Osteoblast (primary cell): ENCODE measurements at places on chromosomes 7 and 10. TPM values are rescaled to one million over a fixed set of nuclear protein-coding genes. Genes with fewer than 3 reads are reported as not detected.
A peak's percentile ranks its signal among the peaks of the same experiment; 100 is the strongest.

DNA sequence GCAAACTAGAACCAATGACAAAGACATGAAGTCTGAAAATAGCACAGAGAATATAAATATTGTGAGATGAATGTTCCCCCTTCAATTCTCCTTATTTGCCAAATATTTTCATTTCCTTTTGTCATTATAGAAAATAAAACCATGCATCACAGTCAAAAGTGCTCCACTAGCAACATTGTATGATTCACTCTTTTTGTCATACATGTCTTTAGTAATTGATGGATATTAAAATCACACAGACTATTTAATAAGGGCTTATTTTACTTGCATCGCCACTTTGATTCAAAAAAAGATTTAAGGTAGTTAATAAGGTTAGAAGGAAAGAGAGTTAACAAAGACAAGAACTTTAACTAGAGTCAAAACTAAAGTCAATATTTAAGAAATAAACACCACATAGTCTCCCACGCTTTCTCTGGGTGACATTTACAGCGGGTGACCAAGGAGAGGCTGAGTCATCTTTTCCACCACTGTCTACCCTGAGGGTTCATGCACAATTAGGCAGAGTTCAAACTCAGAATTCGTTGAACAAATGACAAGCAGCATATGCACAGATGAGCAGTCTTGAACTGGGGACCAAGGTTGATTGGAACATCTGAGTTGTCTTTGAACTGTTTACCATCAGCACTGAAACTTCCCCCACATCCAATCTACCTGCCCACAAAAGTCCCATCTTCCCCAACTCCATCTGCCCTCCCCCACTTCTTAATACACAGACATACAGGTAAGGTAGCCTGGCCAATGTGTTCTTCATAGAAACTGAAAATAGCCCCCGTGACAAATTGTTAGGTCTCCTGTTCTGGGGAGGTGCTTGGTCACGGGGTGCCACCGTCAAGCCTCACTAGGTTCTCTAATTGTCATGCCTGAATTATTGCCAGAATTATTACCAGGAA, 42.5 kb downstream of the C7orf25 start:
- DNase-seq = no peak

DNA sequence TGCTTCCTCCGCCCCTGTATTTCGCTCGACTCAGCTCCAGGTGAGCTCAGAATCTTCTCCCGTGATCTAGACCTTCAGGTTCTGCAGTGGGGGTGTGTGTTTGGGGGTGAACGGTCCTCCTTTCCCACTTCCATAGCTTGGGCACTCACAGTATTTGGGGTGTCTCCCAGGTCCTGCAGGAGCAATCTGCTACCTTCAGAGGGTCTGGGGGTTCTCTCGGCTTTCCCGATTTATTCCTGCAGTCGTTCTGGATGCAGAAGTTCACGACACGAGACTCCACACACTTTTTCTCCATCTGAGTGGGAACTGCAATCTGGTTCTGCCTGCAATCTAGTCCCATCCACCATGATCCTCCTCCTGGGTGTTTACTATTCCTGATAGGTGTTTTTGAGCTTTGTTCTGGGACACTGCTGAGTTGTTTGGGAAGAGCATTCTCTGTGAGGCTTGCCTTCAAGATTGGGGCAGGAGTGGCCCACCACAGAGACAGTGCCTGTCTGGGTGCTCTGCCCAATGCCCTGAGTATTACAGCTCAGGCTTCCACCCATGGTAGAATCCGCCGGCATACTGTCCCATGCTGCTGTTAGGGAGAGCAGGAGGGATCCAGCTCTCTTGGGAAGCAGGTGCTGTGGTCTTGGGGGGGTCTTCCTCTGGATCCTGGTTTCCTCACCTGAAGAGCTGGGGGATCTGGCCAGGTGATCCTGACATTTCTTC, 29.8 kb downstream of the JAKMIP3 start:
- DNase-seq = peak; percentile 41

DNA sequence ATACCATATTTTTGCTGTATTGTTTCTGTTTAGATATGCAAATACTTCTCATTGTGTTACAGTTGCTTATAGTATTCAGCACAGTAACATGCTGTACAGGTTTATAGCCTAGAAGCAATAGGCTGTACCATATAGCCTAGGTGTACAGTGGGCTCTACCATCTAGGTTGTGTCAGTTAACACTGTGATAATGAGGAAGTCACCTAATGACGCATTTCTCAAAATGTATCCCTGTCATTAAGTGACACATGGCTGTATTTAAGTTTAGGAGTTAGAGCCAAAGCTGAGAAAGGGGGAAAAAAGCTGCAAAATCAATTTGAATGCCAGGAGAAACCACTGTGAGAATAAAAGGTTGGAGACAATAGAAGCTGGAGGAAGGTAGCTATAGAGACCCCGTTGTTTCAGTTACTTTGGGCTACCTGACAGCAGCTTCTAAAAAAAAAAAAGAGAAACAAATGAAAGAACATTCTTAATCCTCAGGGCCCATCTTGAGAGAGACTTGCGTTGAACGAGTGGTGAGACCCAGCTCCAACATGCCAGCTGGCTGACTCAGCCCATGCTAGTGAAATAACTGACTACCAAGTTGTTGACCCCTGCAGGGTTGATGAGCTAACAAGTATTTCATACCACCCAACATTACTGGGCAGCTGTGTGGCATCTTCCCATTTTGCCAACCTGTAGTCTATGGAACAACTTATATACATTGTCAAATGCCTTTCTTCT, 8.7 kb downstream of the STARD3NL start:
- DNase-seq = no peak

The PNLIP gene
- total RNA-seq = not detected in 2 replicates

DNA sequence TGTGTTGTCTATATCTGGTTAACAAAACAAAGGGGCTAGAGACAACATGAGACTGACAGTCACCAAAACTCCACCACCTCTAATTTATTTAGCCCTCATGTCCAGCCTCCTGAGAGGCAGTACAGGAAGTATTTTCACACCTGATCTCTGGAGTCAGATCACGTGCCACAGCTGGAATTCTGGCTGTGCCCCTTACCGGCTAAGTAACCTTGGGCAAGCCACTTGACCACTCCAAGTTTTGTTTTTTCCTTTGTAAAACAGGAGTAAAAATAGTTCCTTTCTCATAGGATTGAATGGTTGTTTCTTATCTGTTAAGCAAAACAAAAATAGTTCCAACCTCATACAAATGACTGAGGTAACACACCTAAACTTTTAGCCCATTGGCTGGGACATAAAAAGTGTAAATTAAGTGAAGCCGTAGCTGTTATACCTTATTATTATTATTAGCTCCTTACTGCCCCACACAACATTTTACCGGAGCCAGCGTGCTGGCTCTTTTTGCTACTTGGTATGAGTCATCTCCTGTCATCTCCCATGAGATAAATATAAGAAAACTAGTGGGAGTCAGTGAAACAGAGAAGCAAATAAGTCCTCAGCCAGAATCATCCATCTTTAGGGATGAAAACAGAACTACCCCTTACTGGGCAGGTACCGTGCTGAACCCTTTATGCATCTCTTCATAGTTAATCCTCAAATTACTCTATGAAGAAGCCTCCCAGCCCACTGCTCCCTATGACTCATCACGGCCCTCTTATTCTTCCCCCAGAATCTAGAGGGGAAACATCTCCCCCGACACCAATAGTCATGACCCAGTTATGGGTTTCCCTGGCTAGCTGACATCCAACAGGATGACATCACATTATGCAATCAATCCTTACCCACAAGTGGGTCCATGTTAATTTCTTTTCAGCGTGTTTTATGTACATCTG, 44.9 kb downstream of the PPP1R3C start:
- DNase-seq = no peak

GRCh38 chr7:157585113-157585861, 248.5 kb downstream of the DNAJB6 start:
- no peak for DNase-seq

- DNase-seq = no peak
These were observed 2.6 kb upstream of the CH25H start for GRCh38 chr10:89209718-89210117.

DNA sequence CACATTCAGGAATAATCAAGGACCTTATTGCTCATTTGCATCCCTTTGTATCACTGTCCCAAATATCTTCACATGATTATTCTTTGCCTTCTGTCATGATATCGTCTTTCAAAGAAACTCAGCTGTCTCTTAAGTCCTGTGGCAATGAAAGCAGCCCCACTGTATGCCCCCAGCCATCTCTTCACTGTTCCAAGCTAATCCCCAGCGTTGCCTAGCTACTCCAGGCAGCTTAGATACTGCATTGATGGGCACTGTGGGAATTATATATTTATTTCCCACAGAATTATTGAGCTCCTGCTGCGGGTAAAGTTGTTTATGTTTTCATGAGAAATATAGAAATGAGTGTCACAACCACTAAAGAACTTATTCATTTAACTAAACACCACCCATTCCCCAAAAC, 38.8 kb downstream of the SND1 start:
- no peak for DNase-seq

GRCh38 chr7:2195400-2196246, 37.1 kb downstream of the MAD1L1 start:
- peak; percentile 65 for DNase-seq

GRCh38 chr10:44008270-44008916, 359.7 kb upstream of the ZNF32 start:
- no peak for DNase-seq

DNA sequence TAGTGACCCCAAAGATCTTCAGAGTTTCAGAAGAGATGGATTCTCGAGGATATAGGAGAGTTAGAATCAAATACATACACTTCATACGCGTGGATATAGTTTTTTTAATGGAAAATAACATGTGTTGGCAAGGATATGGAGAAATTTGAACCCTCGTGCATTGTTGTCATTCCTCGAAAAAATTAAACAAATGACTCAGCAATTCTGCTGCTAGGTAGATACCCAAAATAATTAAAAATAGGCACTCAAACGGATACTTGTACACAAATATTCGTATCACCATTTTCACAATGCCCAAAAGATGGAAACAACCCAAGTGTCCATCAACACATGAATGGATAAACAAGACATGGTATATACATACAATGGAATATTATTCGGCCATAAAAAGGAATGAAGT, 5.6 kb upstream of the NT5C2 start:
- no peak for DNase-seq

The SLC18A2 gene
- under 0.01 TPM in 1 of 2 replicates, not detected in the other for total RNA-seq

- no peak for DNase-seq
These were observed 21.1 kb downstream of the FAM20C start for GRCh38 chr7:213324-213993.

The PPP1R3C gene
- total RNA-seq = 73.4 and 87.9 TPM in 2 replicates

The APBB1IP gene
- 14.8 and 29.8 TPM in 2 replicates for total RNA-seq

GRCh38 chr7:10734595-10734994, 239.1 kb upstream of the PHF14 start:
- DNase-seq = no peak

DNA sequence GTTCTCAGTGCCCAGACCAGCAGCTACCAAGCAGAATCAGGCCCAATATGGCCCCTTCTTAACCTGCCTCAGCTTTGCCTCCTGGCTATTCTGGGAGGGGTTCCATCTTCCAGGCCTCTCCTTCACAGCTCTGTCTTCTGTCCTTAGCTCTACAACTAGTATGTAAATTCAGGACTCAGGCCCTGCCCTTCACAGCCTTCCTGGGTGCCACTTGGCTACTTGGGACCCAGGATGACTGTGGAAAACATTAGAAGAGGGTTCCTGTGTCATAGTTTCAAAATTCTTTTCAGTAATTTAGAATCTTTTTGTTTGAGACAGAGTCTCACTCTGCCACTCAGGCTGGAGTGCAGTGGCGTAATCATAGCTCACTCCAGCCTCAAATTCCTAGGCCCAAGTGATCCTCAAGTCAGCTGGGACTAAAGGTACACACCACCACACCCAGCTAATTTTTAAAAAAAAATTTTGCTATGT, 33.2 kb upstream of the PAPSS2 start:
- no peak for DNase-seq

DNA sequence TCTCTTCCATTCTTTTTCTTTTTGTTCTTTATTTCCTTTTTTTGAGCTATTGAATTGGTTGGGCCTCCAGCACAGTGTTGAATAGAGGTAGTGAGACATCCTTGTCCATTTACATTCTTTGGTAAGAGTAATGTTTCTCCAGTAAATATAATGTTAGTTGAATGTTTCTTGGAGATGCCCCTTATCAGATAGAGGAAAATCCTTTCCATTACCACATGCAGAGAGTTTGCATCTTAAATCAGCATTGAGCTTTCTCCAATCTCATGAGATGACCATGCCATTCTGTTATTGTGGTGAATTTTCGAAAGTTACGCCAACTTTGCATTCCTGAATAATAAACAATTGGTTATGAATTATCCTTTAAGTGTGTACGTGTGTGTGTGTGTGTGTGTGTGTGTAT, 127.7 kb downstream of the DNAH11 start:
- DNase-seq = no peak

- no peak for DNase-seq
These were observed 44.1 kb downstream of the ANTXRL start for GRCh38 chr10:46330894-46331293.

DNA sequence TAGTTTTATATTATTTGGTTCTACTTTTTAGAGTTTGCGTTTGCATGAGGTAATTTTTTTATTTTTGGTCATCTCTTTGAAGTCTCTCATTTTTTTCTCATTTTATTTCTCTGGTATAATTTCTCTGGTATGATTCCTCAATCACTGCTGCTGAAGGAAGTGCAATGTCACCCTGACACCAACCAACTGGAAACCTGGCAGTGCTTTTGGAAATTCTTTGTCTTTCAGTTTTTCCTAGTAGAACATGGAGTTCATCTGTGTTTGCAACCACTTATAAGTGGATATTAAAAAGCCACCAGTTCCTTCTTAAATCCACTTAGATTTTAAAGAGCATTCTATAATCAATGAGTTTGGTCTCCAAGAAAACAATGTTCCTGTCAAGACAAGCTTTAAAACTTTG, 291.8 kb downstream of the PRKG1 start:
- DNase-seq = no peak

GRCh38 chr7:91556956-91557650, 292.9 kb downstream of the FZD1 start:
- no peak for DNase-seq

- no peak for DNase-seq
These were observed 8.8 kb upstream of the AFAP1L2 start for GRCh38 chr10:114412907-114413797.

The CDHR3 gene
- total RNA-seq = 6.5 and 8.3 TPM in 2 replicates

DNA sequence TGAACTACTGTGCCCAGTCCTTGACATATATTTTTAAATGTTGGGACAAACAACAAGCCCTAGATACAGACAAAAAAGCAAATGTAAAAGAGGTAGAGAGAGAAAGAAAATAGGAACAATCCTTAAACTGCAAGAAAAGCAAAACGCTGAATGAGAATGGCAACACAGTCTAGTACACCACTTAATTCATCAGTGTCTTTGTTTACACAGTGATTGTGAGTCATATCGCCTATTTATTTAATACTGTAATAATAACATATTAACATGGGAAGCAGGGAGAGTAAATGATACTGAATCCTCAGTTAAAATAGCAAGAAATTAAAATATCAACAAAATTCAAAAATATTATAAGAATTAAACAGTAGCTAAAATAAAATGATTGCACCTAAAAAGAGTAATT, 9.8 kb upstream of the LRRTM3 start:
- DNase-seq = peak; percentile 13

- DNase-seq = no peak
These were observed 46.0 kb downstream of the ABCC2 start for GRCh38 chr10:99828464-99828863.

DNA sequence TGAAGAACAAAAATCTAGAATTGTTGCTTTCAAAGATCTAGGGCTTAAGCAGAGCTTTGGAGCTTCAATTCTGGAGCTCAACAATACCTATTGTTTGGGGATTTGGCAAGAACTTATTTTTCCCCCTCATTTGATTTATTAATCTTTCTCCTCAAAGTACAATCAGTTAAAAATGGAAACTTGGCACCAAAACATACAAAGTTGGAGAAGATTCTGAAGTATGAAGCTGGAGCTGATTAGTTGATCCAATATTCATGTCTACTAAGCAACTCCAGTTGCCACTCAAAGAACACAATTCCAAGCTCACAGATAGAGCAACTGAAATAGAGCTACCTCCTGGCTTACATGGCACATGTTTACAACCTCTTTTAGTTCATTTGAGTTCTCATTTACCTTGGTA, 3.8 kb downstream of the FAM13C start:
- no peak for DNase-seq
